ENCODE measurements at places on chromosomes 1 and 21.

DNA sequence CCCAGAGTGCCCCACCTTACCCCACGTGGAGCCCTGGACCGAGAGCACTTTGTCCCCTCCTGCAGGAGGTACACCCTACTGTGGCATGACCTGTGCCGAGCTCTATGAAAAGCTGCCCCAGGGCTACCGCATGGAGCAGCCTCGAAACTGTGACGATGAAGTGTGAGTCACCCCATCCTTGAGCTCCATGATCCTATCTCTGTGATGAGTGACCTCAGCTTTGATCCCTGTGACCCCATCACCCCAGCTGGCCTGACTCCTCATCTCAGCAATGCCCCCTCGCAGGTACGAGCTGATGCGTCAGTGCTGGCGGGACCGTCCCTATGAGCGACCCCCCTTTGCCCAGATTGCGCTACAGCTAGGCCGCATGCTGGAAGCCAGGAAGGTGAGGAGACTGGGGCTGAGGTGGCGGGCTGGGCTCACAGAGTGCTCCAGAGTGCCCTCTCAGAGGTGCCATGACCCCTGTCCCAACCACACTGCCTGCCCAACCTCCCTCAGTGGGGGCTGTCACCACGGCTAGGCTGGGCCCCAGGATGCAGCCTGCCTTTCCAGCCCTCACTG is 16.2 kb upstream of the MPL start:
- DNase-seq = no peak

GRCh38 chr1:94237291-94238226 is at the start of gene ARHGAP29:
ARHGAP29 (minus strand) TSS chr1:94237584; CDS start chr1:94231611, 5,973 bp downstream.
- no peak for DNase-seq

GRCh38 chr1:63918418-63918945 is 144.7 kb downstream of the ROR1 start:
- DNase-seq = no peak

DNA sequence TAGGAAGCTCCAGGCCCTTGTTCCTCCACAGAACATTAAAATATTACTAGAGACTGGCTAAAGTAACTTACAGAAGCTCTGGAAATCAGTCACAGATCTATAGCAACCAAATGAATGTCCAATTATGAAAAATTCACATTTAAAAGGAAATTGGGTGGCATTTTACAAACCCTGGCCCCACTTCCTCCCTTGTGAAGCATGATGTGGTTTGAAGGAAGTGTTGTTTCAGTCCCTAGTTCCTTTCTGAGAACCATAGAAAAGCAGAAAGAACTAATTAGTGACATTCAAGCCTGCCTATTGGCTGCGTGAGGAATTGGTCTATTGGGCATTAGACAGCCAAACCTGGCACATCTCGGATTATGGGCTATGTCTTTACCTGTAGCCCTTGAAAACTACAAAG is 649.7 kb upstream of the NEGR1 start:
- DNase-seq = no peak

DNA sequence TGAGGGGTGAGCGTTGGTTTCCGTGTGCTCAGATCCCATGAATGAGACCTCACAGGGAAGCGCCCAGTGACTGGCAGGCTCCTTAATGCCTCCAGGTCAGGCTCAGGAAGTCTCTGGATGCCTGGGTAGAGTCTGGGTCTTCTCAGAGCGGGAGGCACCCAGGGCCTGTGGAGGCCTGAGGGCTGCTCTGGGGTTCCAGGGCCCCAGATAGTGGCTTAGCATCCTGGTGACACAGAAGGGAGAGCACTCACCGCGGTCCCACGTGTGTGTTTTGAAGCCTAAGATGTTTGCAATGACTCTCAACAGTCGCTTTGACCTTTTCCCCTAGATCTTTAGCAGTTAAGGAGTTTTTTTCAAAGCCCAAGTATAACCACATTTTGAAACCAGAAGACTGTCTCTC is 25.0 kb downstream of the PRMT2 start:
- no peak for DNase-seq

GRCh38 chr1:217076902-217077301 is 353.7 kb upstream of the ESRRG start:
- DNase-seq = no peak

DNA sequence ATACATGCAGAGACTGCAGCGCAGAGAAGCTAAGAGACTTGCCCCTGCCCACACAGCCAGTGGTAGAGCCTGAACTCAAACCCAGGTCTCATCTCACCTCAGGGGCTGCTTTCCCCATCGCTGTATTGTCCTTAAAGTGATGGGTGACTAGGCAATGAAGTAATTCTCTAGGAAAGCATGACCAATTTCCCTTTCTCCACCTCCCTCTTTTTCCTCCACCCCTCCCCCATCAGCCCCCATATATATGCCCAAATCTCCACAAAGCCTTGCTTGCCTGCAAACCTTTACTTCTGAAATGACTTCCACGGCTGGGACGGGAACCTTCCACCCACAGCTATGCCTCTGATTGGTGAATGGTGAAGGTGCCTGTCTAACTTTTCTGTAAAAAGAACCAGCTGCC is at the start of gene IL24:
Gene IL24 (plus strand): TSS at position 269 of the 400 bp plus-strand sequence. CDS start 390 bp downstream, outside the sequence.
- no peak for DNase-seq

DNA sequence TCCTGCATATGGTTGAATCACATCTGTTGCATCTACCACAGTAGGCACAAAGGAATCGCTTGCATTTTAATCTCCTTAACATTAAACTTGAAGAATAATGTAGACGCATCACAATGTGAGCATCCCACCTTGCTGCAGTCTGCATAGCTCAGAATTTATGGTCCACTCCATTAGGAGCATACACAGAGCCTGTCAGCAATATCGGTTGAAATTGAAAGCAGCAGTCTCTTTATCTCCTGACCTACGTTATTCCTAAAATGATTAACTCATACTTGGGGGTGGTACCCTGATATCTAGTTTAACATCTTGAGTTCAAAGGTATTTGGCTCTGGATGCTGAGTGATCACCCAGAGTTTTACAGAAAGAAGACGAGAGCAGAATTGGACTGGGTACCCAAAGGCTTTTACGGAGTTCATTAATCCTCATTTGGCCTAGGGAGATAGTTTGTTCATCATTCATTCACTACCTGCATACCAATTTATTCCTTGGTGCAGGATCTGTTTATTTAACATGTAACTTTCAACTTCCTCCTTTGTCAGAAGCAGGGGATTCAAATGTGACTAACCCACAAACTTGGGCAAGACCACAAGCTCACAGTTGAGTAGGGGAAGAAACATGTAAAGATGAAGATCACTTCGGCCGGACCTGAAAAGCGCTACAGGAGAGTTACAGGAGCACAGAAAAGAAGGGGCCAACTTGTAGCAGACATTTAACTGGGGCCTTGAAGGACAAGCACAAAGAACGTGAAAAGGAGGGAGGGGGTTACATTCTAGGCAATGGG is 187.9 kb downstream of the DAB1 start:
- DNase-seq = no peak

GRCh38 chr1:200751717-200752116 is 13.0 kb downstream of the CAMSAP2 start:
- DNase-seq = no peak

- DNase-seq = no peak
Measured at GRCh38 chr1:54215523-54215922, 15.6 kb downstream of the MRPL37 start.

GRCh38 chr1:235090406-235091069 is 38.1 kb downstream of the TOMM20 start:
- no peak for DNase-seq

DNA sequence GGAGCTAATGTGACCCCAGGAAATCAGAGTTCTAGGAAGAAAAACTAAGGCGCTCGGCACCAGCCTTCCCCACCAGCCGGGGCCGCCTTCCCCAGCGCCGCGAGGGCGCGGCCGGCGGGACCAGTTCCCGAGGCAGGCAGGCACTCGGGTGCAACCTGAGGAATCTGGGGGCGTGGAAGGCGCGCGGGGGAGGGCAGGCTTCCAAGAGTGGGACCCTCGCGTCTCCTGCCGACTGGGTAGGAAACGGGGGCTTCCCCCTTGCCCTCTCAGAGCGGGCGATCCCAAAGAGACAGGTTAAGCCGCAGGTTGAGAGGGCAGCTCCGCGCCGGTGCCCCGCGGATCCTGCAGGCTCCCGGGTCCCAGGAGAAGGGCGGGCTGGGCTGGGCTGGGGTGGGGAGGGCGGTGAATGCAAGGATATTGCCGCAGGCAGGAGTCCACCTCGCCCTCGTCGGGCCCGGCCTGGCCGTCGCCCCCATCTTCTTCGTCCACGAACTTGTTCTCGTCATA is 431 bp downstream of the ARPC5 start:
- no peak for DNase-seq

DNA sequence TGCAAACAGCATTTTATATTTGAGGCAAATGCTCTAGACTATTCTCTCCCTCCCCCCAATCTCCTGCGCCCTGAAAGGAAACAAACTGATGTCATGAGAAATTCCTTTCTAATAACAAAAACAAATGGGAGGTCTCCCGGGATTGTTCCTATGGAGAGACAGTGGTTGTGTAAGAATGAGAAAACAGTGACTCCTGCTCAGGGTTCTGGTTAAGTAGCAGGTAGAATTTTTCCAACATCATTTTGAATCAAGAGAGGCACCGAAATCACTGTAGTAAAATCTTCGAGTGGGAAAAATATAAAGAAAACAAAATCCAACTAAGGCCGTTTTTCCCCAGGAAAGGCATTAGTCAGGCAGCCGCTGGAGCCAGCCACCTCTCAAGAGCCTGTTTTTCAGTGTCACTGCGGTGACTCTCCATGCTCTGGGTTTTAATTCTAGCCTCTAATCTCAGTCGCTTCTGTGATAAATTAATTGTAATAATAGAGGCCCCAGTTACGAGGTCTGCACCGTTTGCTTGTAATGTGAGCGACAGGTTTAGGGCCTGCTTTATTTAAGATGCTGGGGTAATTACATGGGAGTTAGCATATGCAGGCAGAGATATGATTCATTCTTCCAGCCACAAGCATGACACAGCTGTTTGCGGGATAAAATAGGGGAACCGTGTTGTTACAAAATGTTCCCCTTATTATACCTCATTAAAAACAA is 80.3 kb downstream of the RNF220 start:
- DNase-seq = no peak

- peak; percentile 44 for DNase-seq
Measured at GRCh38 chr1:153945795-153946621, 510 bp downstream of the DENND4B start.

DNA sequence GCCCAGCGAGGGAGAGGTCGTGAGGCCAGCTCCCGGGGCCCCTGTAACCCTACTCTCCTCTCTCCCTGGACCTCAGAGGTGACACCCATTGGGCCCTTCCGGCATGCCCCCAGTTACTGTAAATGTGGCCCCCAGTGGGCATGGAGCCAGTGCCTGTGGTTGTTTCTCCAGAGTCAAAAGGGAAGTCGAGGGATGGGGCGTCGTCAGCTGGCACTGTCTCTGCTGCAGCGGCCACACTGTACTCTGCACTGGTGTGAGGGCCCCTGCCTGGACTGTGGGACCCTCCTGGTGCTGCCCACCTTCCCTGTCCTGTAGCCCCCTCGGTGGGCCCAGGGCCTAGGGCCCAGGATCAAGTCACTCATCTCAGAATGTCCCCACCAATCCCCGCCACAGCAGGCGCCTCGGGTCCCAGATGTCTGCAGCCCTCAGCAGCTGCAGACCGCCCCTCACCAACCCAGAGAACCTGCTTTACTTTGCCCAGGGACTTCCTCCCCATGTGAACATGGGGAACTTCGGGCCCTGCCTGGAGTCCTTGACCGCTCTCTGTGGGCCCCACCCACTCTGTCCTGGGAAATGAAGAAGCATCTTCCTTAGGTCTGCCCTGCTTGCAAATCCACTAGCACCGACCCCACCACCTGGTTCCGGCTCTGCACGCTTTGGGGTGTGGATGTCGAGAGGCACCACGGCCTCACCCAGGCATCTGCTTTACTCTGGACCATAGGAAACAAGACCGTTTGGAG is 23.7 kb upstream of the TNFRSF1B start:
- DNase-seq = no peak

- DNase-seq = peak; percentile 96
Measured at GRCh38 chr1:156504821-156505678, 4.5 kb upstream of the MEF2D start.

All from stimulated activated CD8-positive, alpha-beta memory T cell treated with anti-CD3 and anti-CD28 coated beads, Interleukin-7, amount 100 ng/mL, for 24 hours (primary cell).